ENCODE measurements at places on chromosomes 16 and 17.

DNA sequence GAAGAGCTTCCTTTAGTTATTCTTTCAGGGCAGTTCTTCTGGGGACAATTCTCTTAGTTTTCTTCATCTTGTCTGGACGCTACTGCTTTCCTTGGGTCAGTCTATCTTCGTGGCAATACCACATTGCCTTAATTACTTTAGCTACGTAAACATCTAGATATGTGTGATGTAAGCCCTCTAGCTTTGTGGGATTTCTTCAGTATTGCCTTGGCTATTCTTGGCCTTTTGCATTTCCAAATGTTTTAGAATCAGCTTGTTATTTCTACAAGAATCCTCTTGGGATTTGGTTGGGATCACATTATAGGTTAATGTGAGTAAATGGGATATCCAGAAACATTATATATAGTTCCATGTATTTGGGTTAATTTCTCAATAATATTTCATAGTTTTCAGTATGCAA is 9.0 kb upstream of the ST6GALNAC2 start:
- no peak for DNase-seq

GRCh38 chr17:7573324-7574080 is 5.9 kb upstream of the CD68 start:
- DNase-seq, result peak; percentile 84

- no peak for DNase-seq
Observed at GRCh38 chr16:8915722-8916301, 33.7 kb downstream of the LITAFD start.

- DNase-seq, result no peak
Observed at GRCh38 chr17:38947189-38947588, 20.0 kb downstream of the FBXO47 start.

DNA sequence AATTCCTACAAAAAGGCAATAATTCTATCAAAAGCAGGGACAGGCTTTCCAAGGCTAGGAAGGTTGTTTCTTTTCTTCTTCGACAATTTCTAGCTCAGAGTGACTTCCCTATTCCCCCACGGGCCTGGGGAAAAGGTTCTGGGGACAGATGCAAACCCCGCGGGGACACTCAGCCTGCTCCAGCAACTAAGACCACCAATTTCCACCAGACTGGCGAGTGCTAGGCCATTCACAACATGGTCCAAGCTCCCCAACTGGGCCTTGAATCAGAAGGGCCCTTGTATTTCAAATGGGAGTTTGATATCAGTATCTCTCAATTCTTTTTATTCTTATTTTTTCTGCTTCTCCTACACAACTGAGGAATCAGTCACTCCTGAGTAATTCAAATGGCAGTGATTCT is 86.7 kb downstream of the USP31 start:
- DNase-seq, result no peak

DNA sequence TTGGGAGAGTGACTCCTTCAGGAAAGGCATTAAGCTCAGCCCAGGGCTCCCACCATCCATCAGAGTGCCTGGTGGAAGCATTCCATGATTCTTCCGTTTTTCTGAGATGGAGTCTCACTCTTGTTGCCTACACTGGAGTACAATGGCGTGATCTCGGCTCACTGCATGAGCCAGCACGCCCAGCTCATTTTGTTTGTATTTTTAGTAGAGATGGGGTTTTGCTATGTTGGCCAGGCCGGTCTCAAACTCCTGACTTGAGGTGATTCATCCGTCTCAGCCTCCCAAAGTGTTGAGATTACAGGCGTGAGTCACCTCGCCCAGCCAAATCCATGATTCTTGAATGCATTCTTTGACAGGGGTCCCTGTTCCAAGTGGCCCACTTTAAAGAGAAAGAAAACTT is 23.1 kb downstream of the MIS12 start:
- no peak for DNase-seq

GRCh38 chr16:50093607-50094539 is 28.1 kb downstream of the HEATR3 start:
- DNase-seq, result no peak

DNA sequence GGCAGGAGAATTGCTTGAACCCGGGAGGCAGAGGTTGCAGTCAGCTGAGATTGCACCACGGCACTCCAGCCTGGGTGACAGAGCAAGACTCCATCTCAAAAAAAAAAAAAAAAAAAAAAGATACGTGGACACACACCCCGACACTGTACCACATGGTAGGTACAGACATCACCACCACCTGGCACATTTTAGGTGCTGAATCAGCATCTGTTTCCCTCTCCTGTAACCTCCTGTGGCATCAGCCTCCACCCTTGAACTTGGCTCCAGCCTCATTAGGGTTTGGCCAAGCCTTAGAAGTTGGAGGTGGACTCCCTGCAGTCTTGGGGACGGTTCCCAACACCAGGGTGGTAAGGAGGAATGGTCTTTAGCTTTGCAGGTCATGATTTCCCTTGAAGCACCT is 46.0 kb downstream of the XYLT1 start:
- no peak for DNase-seq

DNA sequence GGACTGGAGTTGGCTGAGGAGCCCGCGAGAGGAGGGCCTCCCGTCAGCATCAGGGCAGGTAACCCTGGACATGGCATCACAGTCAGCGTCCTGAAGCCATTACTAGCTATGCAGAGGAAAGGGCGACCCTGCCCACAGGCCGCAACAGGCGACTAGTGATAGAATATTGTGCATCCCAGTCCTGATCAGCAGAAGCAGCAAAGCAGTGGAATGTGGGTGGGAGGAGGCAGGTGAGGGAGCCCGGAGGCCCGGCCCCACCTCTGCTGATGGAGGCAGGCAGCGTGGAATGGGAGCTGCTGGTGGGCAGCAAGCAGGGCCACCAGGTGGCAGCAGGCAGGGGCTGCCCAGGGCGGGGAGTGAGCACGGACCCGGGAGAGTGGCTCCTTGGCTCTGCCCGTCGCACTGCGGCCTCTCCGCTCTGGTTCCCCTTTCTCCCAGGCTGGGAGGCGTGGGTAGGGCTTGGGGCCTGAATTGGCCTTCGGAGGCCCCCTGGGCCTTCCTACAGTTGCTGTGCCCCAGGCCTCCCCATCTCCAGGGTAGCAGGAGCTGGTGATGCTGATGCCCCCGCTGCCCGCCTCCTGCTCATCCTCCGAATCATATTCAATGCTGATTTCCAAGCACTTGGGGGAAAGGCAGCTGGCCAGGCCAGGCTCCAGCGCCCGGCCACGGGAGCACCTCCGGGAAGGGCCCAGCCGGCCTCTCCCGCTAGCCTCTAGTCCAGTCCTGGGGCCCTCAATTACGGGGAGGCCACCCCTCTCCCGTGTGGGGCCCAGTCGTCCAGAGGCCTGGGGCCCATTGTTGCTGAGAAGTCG is 20.2 kb downstream of the TSPOAP1 start:
- DNase-seq, result no peak

GRCh38 chr17:76195281-76196096 is 44.8 kb downstream of the RNF157 start:
- DNase-seq, result no peak

DNA sequence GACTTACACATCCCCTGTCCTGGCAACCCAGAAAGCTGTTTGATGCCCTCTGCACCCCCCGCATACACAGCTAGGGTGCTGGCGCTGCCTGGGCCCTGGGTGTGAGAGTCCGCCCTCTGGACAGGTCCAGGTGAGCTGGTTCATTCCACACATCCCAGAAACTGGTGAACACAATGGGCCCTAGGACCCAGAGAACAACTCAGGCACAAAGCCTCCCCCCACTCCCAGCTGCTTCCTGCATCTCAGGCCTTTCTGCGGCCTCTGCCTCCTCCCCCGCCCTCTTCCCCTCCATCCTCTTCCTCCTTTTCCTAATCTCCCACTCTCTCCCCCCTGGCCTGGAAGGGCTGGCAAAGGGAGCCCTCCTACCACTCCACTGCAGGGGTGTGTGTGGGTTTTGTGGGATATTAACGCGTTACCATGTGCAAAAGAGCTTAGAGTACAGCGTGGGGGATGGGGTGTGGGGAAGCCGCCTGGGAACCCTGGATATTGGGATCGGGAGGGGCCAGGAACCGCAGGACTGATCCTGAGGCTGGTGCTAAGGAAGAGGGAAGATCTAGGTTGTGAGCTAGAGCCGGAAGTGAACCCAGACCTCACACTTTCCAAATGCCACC is 1.6 kb upstream of the PPP1R9B start:
- no peak for DNase-seq

DNA sequence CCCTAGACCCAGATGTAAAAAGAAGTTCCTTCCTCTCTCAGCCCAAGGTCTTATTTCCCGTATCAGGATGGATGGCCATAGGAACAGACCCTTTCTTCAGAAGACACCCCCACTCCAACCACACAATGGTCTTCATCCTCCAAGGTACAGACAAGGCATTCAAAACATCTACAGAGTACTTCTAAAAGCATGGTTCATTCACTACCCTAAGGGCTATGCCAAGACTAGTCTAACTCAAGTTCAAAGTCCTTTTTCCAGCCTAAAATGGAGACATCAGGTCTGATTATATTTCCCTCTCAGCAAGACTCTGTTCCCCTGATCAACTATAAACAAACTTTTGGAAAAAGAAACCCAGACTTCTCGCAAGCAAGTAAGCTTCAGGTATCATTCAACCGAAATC is 388.9 kb downstream of the NPIPA8 start:
- no peak for DNase-seq

DNA sequence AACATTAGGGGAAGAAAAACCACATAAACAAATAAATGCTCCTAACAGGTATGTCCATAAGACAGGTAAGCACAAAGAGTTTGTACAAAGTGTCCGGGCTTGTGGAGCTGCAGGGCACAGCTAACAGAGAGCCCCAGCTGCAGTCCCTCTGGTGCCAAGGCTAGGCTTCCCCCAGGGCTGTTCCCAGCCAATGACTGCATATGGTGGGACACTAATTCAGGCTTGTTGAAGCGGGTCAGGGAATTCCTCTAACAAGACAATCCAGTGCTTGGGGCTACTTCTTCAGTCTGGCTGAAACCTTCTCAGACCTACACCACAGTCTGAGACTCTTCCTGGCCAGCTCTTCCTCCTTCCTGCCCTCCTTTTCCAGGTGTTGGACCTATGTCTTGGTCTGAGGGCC is 51.7 kb upstream of the ALDH3A1 start:
- no peak for DNase-seq

- DNase-seq, result no peak
Observed at GRCh38 chr17:40915199-40915661, 22.2 kb downstream of the KRT23 start.

GRCh38 chr17:38352245-38353085 is 821 bp downstream of the SOCS7 start:
- DNase-seq, result no peak

GRCh38 chr16:69064124-69064763 is 41.2 kb upstream of the HAS3 start:
- no peak for DNase-seq

- DNase-seq, result no peak
Observed at GRCh38 chr16:72210072-72210471, 38.1 kb upstream of the PMFBP1 start.

GRCh38 chr16:75919664-75920063 is 193.4 kb upstream of the CPHXL start:
- DNase-seq, result no peak

DNA sequence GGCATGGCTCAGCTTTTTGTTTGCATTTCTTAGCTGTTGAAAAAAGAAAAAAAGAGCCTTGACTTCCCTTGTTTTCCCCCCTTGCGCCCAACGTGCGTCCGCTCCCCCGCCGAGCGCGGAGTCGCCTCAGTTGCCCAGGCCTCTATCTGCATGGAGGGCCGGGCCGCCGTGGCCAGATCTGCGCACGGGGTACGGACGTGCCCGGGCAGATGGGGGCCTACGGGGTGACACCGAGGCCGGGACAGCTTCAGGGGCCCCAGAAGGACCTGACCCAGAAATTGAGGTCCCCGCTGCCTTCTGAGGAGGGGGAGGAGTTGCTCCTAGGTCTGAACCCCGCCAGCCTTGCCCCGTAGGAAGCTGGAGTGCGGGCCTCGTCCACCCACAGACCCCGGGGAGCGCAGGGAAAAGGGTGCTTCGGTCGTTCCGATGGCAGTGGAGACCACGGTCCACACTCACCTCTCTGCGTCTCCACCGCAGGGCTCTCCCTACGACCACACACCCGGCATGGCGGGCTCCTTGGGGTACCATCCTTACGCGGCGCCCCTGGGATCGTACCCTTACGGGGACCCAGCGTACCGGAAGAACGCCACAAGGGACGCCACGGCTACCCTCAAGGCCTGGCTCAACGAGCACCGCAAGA is 1.5 kb downstream of the IRX5 start:
- no peak for DNase-seq

- DNase-seq, result no peak
Observed at GRCh38 chr16:88014954-88015805, 63.9 kb downstream of the BANP start.

DNA sequence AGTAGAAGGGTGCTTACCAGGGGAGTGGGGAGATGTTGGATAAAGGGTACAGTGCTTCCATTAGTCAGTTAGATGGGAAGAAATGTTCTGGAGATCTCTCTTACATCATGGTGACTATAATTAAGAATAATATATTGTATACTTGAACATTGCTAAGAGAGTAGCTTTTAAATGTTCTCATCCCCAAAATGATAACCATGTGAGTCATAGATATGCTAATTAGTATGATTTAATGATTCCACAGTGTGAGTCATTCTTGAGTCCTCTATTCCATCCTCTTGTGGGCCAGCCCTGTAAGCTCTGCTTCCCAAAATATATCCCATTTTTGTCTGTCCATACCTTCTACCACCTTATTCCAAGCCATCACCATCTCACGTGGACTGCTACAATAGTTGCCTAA is 80.6 kb upstream of the CDH11 start:
- no peak for DNase-seq

GRCh38 chr17:80781211-80781610 is 210.4 kb upstream of the CHMP6 start:
- DNase-seq, result no peak

DNA sequence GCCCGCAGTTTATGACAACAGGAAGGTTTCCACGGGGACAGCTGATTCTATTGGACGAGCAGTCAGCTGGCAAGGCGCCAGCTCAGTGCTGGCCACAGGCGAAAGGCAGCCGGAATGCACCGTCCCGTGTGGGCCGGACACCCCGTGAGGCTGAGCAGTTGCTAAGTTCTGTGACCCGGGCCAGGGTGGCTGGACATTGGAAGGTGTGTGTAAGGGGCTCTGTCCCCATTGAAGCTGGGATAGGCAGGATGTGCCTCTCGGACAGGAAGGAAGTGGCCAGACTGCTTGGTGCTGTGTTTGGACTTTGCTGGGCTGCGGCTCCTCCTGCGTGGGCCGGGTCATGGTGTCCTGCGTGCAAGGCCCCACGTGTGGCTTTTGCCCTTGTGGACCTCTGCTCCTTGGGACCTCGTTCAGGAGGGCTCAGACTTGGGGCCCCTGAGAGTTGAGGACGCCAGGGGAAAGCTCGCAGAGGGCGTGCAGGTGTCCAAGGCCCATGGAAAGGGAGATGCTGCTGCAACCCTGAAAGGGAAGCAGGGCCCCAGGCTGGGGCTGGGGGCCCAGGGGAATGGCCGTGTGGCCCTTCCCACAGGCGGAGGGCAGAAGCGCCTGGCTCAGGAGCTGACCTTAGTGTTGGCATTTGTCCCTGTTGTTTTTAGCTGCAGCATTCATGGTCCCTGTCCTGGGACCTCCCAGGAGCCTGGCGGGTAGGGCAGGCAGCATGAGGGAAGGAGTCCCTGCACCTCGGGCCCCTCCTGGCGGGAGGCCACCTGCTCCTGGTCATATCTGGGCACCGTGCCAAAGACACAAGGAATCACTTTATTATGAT is 10.0 kb downstream of the BAIAP2 start:
- no peak for DNase-seq

- DNase-seq, result no peak
Observed at GRCh38 chr16:52488837-52489289, 58.1 kb downstream of the TOX3 start.
